ENCODE measurements at places on chromosomes 3 and 15.

DNA sequence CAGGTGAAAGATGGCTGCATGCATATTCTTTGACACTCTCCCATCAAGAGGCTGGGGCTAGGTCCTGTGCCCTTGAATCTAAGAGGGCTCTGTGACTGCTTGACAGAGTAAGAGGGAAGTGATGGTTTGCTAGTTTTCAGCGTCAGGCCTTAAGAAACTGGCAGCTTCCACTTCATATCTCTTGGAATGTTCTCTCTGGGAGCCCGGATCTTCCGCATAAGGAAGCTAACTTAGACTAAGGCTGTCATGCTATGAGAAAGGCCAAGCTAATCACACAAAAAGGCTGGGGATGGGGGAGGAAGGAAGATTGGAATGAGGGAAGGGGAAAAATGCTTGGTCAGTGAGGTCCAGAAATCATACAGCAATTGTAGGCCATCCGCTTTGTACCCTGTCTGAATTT, 50.0 kb downstream of the MB21D2 start:
- H3K27ac ChIP-seq, result no peak overlapping the region
- no peak for DNase-seq
- no peaks in the 10 kb centered on the region for H3K27me3 ChIP-seq
- no peaks in the 10 kb centered on the region for H3K36me3 ChIP-seq

- no peak for DNase-seq
- peaks cover 94% of the 10 kb centered on the region for H3K4me1 ChIP-seq
- no peak overlapping the region for H3K27ac ChIP-seq
- H3K27me3 ChIP-seq, result peaks cover 21% of the 10 kb centered on the region
- no peaks in the 10 kb centered on the region for H3K36me3 ChIP-seq
Observed at GRCh38 chr15:65083262-65083701, 6.7 kb downstream of the KBTBD13 start.

DNA sequence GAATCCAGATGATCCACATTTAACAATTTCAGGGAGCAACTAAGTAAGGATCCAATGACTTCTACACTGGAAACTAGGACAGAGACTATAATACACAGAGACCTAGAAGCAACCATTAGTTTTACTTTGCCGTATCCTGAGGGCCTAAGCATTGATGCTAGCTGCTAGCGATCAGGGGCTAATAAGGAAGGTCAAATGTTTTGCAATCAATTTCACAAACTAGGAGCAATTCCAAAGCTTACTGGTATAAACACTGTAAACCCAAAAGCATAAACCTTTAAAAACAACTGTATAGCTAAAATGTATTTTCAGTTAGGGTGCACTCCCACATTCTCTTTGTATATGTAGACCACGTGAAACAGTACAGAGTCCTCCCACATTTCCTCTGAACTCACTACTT, 31.5 kb downstream of the FBN1 start:
- H3K27me3 ChIP-seq, result no peaks in the 10 kb centered on the region
- no peak overlapping the region for H3K27ac ChIP-seq
- no peaks in the 10 kb centered on the region for H3K4me1 ChIP-seq
- H3K36me3 ChIP-seq, result no peaks in the 10 kb centered on the region
- no peak for DNase-seq
- no peak overlapping the region for H3K4me3 ChIP-seq

- H3K36me3 ChIP-seq, result no peaks in the 10 kb centered on the region
- no peak overlapping the region for H3K4me3 ChIP-seq
- no peaks in the 10 kb centered on the region for H3K27me3 ChIP-seq
- H3K27ac ChIP-seq, result no peak overlapping the region
- DNase-seq, result no peak
- H3K4me1 ChIP-seq, result no peaks in the 10 kb centered on the region
Observed at GRCh38 chr3:84987706-84988504, 29.1 kb downstream of the CADM2 start.

- H3K4me1 ChIP-seq, result no peaks in the 10 kb centered on the region
- no peaks in the 10 kb centered on the region for H3K27me3 ChIP-seq
- no peak overlapping the region for H3K4me3 ChIP-seq
- no peak overlapping the region for H3K27ac ChIP-seq
- H3K36me3 ChIP-seq, result no peaks in the 10 kb centered on the region
Observed at GRCh38 chr3:174955513-174956016, 96.4 kb downstream of the NAALADL2 start.

- H3K36me3 ChIP-seq, result peaks cover 8% of the 10 kb centered on the region
- no peaks in the 10 kb centered on the region for H3K4me1 ChIP-seq
- H3K27me3 ChIP-seq, result no peaks in the 10 kb centered on the region
- H3K27ac ChIP-seq, result no peak overlapping the region
- DNase-seq, result no peak
- no peak overlapping the region for H3K4me3 ChIP-seq
Observed at GRCh38 chr15:40974879-40975278, 21.6 kb downstream of the CHAC1 start.

GRCh38 chr15:59825901-59826300, 136.8 kb upstream of the BNIP2 start:
- H3K36me3 ChIP-seq, result no peaks in the 10 kb centered on the region
- no peak overlapping the region for H3K4me3 ChIP-seq
- no peak for DNase-seq
- no peak overlapping the region for H3K27ac ChIP-seq
- no peaks in the 10 kb centered on the region for H3K4me1 ChIP-seq

GRCh38 chr15:58731756-58732535, 17.6 kb downstream of the ADAM10 start:
- H3K4me3 ChIP-seq, result no peak overlapping the region
- DNase-seq, result no peak
- H3K27me3 ChIP-seq, result no peaks in the 10 kb centered on the region
- peaks cover 40% of the 10 kb centered on the region for H3K4me1 ChIP-seq
- no peaks in the 10 kb centered on the region for H3K36me3 ChIP-seq
- H3K27ac ChIP-seq, result no peak overlapping the region

DNA sequence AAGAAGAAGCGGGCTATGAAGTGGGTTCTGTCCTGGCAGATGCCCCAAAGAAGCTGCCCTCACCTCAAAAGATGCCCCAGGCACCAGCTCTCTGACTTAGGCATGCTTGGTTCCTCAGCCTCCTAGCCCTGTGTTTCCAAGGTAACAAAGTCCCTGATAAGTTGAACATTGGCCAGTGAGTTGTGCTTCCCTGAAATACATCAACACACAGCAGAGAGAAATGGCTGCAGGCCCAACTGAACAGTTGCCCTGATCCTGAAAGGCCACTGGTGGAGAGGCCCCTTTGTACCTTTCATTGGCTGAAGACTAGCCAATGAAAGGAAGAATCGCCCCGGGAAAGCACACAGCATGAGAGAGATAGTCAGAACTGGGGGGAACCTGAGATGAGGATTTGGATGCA, 169.9 kb upstream of the CTNNB1 start:
- H3K4me1 ChIP-seq, result peaks cover 8% of the 10 kb centered on the region
- no peak overlapping the region for H3K4me3 ChIP-seq
- no peaks in the 10 kb centered on the region for H3K27me3 ChIP-seq
- H3K27ac ChIP-seq, result no peak overlapping the region
- no peak for DNase-seq
- H3K36me3 ChIP-seq, result no peaks in the 10 kb centered on the region

DNA sequence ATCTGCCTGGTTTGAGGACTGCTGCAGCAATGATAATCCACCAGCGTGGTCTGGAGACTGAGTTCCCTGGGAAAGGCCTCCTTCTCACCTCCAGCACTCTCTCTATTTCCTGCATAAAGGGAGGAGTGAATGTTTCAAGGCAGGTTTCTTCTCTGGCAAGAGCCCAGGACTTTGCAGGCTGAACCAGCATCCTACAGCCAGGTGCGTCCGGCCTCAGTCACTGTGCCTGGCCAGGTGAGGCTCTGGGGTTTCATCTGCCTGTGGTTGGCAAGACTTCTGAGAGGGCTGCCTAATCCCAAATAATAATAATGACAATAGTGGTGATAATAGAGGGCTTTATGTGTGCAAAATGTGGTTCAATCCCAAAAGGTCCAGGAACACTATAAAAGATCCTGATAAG, 269.0 kb upstream of the TBC1D5 start:
- no peak for DNase-seq
- H3K4me1 ChIP-seq, result no peaks in the 10 kb centered on the region
- no peaks in the 10 kb centered on the region for H3K36me3 ChIP-seq
- H3K27ac ChIP-seq, result no peak overlapping the region
- no peak overlapping the region for H3K4me3 ChIP-seq

GRCh38 chr3:60913474-60913873, 337.8 kb downstream of the FHIT start:
- no peak overlapping the region for H3K4me3 ChIP-seq
- H3K27ac ChIP-seq, result no peak overlapping the region
- H3K36me3 ChIP-seq, result no peaks in the 10 kb centered on the region
- H3K27me3 ChIP-seq, result no peaks in the 10 kb centered on the region

GRCh38 chr3:46135475-46135874, 72.6 kb downstream of the CCR1 start:
- no peak overlapping the region for H3K4me3 ChIP-seq
- H3K27ac ChIP-seq, result no peak overlapping the region
- no peaks in the 10 kb centered on the region for H3K4me1 ChIP-seq
- no peaks in the 10 kb centered on the region for H3K36me3 ChIP-seq
- DNase-seq, result no peak

- H3K27ac ChIP-seq, result no peak overlapping the region
- H3K4me1 ChIP-seq, result peaks cover 16% of the 10 kb centered on the region
- no peaks in the 10 kb centered on the region for H3K36me3 ChIP-seq
- no peak overlapping the region for H3K4me3 ChIP-seq
- H3K27me3 ChIP-seq, result no peaks in the 10 kb centered on the region
Observed at GRCh38 chr15:100109486-100110035, 232.2 kb downstream of the ADAMTS17 start.

DNA sequence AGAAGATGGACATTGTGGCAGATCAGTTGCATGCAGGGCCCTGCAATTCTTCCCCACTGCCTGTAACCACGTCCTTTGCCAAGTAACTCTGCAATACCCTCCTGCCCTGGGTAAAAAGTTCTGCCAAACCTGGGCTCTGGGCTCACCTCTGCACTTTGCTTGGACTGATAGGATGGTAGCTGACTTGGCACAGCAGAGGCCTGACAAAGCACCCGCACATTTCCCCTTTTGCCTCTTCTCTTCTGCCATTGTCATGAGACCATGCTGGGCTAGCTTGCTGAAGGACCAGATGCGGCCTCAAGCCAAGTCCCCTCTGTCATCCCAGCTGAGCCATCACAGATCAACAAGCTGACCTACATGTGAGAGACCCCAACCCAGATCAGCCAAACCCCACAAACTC, 122.4 kb downstream of the SMAD6 start:
- H3K4me1 ChIP-seq, result no peaks in the 10 kb centered on the region
- H3K36me3 ChIP-seq, result no peaks in the 10 kb centered on the region
- DNase-seq, result no peak
- H3K4me3 ChIP-seq, result no peak overlapping the region
- peaks cover 14% of the 10 kb centered on the region for H3K27me3 ChIP-seq

- no peak for DNase-seq
- H3K27ac ChIP-seq, result no peak overlapping the region
- no peaks in the 10 kb centered on the region for H3K4me1 ChIP-seq
- no peaks in the 10 kb centered on the region for H3K27me3 ChIP-seq
- H3K4me3 ChIP-seq, result no peak overlapping the region
- H3K36me3 ChIP-seq, result no peaks in the 10 kb centered on the region
Observed at GRCh38 chr3:130826516-130827182, 67.2 kb upstream of the ATP2C1 start.

- H3K4me1 ChIP-seq, result no peaks in the 10 kb centered on the region
- no peaks in the 10 kb centered on the region for H3K36me3 ChIP-seq
- no peaks in the 10 kb centered on the region for H3K27me3 ChIP-seq
- H3K4me3 ChIP-seq, result no peak overlapping the region
- DNase-seq, result no peak
- no peak overlapping the region for H3K27ac ChIP-seq
Observed at GRCh38 chr15:27932600-27932999, 166.5 kb downstream of the OCA2 start.

DNA sequence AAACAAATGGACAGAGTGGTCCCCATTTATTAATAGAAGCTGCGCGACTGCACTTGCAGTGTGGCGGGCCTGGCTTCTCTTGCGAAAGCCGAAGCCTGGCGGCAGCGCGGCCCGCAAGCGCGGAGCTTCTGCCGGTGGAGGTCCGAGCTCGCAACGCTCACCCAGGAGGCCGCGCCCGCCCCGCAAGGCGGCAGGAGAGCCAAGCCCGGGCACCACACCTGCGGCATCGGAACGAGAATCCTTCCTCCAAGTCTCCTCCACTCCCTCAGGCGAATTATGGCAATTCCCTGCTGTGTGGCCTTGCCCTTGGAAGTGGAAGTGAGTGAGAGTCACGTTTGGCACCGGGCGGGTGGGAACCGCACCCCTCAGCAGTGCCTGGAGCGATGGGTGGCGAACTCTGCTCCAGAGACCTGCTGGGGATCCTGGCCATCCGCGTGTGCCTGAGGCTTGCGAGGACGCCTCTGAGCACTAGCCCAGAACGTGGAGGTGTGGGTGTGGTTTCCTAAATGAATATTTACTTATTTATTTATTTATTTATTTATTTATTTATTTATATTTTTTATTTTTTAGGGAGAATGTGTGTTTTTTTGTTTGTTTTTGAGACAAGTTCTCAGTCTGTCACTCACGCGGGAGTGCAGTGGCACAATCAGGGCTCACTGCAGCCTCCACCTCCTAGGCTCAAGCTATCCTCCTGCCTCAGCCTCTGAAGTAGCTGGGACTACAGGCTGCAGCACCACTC, 133.7 kb upstream of the UBE2E1 start:
- no peak for DNase-seq
- H3K27ac ChIP-seq, result no peak overlapping the region
- H3K4me3 ChIP-seq, result no peak overlapping the region
- H3K27me3 ChIP-seq, result no peaks in the 10 kb centered on the region

- H3K36me3 ChIP-seq, result no peaks in the 10 kb centered on the region
- no peak for DNase-seq
- no peaks in the 10 kb centered on the region for H3K27me3 ChIP-seq
- H3K27ac ChIP-seq, result no peak overlapping the region
Observed at GRCh38 chr3:13120289-13120927, 47.2 kb upstream of the IQSEC1 start.

GRCh38 chr15:27514526-27514925, 543.5 kb downstream of the GABRG3 start:
- H3K4me1 ChIP-seq, result no peaks in the 10 kb centered on the region
- H3K36me3 ChIP-seq, result no peaks in the 10 kb centered on the region
- H3K27ac ChIP-seq, result no peak overlapping the region
- DNase-seq, result no peak
- H3K27me3 ChIP-seq, result no peaks in the 10 kb centered on the region
- no peak overlapping the region for H3K4me3 ChIP-seq

GRCh38 chr15:43239732-43240491, 19.1 kb upstream of the EPB42 start:
- no peaks in the 10 kb centered on the region for H3K27me3 ChIP-seq
- H3K27ac ChIP-seq, result no peak overlapping the region

DNA sequence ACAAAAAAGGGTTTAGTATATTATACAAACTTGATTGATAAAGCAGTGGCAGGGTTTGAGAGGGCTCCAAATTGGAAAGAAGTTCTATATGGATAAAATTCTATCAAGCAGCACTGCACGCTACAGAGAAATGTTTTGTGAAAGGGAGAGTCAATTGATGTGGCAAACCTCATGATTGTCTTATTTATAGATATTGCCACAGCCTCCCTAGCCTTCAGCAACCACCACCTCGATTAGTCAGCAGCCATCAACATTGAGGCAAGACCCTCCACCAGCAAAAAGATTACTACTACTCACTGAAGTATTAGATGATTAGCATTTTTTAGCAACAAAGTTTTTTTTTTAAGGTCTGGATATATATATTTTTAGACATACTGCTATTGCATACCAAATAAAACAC, 296.7 kb downstream of the CHST2 start:
- H3K4me1 ChIP-seq, result no peaks in the 10 kb centered on the region
- DNase-seq, result no peak
- no peaks in the 10 kb centered on the region for H3K36me3 ChIP-seq
- no peaks in the 10 kb centered on the region for H3K27me3 ChIP-seq
- H3K27ac ChIP-seq, result no peak overlapping the region
- no peak overlapping the region for H3K4me3 ChIP-seq

Data from HepG2 (cell line).